Activated CD4-positive, alpha-beta T cell treated with anti-CD3 and anti-CD28 coated beads, Interleukin-2, amount 50 U/mL, for 48 hours (primary cell): ENCODE measurements at places on chromosomes 4 and X.

- DNase-seq: no peak
These were observed 264.2 kb downstream of the PPP3CA start for GRCh38 chr4:101083131-101083530.

DNA sequence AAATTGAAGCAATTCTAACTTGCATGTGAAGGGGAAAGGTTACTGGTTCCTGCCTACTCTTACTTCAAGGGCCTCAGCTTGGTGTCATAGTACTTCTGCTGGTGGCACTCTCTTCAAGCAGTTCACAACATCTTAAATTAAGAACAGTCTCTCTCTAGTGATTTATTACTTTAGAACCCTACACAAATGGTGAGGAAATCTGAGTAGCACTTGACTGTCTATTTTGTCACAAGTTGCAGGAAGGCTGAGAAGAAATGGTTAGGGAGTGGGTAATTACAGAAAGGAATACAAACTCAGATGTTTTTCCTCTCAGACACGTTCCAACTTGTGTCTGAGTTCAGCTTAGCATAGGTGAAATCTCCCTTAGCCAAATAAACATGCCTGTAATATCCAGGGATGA is 242.3 kb upstream of the GRIA3 start:
- DNase-seq: no peak

DNA sequence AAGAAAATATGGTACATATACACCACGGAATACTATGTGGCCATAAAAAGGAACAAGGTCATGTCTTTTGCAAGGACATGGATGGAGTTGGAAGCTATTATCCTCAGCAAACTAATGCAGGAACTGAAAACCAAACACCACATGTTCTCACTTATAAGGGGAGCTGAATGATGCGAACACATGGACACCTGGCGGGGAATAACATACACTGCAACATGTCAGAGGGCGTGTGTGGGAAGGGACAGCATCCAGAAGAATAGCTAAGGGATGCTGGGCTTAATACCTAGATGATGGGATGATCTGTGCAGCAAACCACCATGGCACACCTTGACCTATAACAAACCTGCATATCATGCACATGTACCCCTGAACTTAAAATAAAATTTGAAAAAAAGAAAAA is 19.5 kb upstream of the CNKSR2 start:
- DNase-seq: no peak

DNA sequence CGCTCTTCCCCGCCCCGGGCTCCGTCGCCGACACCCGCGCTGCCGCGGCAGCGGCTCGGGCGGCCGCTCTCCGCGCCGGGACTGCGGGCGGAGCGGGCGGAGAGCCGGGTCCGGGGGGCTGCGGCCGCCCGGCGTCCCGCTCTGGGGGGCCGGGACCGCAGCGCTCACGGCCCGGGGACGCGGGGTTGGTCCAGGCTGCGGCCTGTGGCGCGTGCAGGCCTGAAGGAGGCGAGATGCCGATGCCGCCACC is 492 bp downstream of the GALNT7 start:
- DNase-seq: no peak
